Inflammatory macrophage (primary cell): ENCODE measurements at places on chromosomes 4 and X.
A peak's percentile ranks its signal among the peaks of the same experiment; 100 is the strongest.

DNA sequence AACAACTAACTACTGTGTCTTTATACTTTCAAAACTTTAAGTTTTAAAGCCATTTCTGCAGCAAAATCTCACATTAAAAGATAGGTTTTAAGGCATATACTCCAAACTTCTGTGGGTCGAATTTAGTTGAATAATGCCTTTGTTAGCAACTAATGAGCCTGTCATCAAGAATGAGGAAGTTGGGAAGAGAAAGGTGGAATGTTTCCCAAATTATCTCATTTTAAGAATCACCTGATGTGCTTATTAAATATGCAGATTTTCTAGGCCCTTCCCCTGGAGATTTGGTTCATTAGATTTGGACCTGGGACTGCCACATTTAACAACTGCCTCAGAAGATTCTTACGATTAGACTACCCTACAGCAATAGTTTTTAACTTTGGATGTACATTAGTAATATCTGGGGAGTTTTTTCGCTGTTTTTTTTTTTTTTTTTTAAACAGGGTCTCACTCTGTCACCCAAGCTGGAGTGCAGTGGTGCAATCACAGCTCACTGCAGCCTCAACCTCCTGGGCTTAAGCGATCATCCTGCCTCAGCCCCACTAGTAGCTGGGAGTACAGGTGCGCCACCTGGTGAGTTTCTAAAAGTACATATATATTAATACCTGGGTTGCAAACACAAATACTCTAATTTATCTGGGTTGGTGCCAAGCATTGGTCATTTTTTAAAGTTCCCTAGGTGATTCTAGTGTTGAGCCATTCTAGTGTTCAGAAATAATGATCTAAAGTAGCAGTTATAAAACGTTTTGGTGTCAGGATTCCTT is 16.1 kb upstream of the TASL start:
- DNase-seq: no peak

DNA sequence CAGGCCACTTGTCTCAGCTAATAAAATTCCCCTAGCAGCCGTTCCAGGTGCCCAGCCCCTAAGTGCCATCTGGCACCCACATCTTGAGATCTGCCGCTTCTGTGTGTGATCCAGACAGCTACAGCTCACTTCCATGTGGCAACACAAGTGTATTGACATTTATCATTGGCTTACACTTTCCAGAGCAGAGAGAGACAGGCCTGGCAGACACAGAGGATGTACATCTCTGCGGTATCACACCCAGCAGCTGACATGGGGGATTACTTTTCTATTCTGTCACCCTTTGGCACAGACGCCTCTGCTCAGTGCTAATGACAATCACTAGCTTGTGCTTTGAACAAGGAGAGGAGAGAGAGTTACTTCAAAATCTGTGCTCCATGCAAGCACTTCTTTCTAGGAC is 195.9 kb downstream of the KDR start:
- DNase-seq: no peak

- DNase-seq: peak; percentile 65
Measured at GRCh38 chr4:111960241-111960667, 185.0 kb upstream of the FAM241A start.

DNA sequence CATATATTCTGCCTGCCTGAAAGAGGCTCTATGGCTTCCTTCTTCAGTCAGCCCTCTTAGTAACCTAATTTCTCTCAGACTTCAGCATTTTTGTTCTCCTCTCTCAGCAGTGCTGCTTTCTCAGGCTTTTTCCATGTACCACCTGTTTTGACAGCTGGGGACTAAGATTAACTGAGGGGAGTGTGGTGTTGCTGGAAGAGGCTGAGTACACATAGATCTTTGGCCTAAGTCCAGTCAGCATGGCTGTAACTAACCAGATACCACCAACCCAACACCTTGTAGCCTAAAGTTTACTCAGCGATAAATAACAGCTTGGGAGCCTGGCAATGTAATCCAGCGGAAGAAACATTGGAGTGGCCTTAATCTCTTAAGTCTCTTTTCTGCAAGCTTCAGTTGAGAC is 85.5 kb downstream of the RTL3 start:
- DNase-seq: no peak

DNA sequence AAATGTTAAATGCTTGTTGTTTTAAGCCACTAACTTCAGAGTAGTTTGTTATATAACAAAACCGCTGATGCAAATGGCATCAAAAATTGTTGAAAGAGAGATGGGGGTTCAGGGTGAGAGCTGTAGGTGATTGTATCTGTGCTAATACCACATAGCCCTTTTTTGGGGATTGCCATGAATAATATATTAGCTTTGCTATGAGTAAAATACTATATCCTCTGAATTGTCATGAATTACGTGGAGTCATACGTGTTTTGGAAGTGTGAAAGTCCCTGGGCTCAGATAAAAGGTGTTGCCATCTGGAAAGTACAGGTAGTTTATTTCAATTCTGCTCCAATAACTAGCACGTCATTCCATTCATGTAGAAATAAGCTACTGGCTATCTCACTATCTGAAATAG is 30.6 kb downstream of the DYNLT3 start:
- no peak for DNase-seq

GRCh38 chrX:84729809-84730208 is 227.6 kb upstream of the HDX start:
- DNase-seq: peak; percentile 19

GRCh38 chrX:19280636-19281035 is 63.1 kb upstream of the PDHA1 start:
- DNase-seq: no peak
